ENCODE measurements at places on chromosomes 6 and 20.

DNA sequence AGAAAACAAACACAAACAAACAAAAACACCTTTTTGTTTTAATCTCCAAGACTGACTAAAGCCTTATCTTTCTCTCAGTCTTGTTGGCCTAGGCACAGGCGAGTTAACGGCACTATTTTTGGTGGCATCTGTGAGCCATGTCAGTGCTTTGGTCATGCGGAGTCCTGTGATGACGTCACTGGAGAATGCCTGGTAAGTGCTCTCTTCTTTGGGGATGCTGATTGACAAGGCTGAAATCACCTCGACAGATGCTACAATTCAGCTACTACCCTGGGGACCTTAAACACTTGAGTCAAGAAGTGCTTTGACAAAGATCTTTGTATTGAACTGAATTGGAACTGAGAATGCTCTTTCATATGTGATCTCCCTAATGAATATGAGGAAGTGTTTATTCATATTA, 384.1 kb downstream of the LAMA2 start:
- DNase-seq: no peak

GRCh38 chr6:135181333-135182070, 394 bp downstream of the MYB start:
- DNase-seq: peak; percentile 10

GRCh38 chr6:71510057-71510713, 221.6 kb downstream of the OGFRL1 start:
- no peak for DNase-seq

DNA sequence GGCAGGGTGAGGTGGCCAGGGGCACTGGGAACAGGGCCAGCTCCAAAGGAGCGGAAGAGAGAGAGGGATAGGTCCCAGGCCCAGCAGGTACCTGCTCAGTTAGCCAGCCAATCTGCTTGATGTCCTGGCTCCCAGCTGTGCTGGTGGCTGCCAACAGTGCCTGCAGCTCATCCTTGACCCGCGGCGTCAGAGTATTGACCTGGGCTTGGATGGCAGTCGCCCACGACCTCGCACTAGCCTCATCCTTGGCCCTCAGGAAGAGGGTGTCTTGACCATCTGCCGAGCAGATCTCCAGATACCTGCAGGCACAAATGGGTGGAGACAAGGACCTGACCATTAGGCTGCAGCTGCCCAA, 11.1 kb upstream of the CDK5RAP1 start:
- DNase-seq: no peak

GRCh38 chr6:7974938-7975763, 64.6 kb upstream of the TXNDC5 start:
- no peak for DNase-seq

GRCh38 chr6:150940941-150941340, 75.4 kb downstream of the MTHFD1L start:
- no peak for DNase-seq

GRCh38 chr6:18577491-18577890, 190.3 kb downstream of the RNF144B start:
- DNase-seq: no peak

DNA sequence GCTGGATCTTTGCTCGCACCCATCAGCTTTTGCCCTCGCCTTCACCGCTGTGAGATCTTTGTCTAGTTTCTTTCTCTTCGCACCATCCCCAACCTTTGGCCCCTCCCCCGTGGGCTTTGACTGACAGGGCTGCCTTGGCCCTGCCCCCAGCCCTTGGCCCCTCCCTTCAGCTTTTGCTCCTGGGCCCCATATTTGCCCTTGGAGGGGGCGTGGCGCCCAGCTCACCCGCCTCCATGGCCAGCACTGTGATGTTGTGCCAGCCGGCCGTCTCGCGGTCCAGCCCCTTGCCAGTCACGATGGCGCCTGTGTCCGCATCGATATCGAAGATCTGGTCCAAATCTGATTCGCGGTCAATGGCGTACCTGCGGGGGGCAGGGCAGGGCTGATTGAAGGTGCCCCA, 81.1 kb downstream of the CD40 start:
- peak; percentile 7 for DNase-seq

DNA sequence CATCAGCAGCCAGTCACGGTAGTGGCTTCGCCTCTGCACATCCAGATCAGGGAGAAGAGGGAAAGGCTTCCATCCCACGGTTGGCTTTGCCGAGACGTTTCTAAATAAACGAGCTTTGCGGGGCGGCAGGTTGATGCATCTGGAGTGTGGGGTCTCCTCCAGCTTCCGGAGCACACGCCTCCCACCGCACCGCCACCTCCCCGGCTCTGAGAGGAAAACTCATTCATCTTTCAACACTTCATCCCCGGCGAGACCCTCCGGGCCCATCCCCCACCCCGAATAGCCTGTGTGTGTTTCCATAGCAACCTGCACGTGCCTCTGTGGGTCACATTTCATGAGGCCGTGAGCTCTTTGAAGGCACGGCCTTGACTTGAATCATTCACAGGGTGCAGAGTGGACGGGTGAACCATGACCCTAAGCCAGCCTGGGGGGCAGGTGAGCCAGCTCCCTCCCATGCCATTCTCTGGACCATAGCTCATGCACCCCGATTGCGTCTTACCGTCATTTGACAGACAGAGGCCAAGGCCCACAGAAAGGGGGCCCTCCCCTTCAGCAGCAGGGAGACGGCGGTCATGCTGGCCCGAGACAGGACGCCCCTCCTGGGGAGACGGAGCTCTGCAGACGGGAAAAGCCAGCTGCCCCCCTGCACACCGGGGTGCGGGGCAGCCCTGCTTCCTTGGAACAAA, 16.2 kb upstream of the CHRNA4 start:
- DNase-seq: no peak

DNA sequence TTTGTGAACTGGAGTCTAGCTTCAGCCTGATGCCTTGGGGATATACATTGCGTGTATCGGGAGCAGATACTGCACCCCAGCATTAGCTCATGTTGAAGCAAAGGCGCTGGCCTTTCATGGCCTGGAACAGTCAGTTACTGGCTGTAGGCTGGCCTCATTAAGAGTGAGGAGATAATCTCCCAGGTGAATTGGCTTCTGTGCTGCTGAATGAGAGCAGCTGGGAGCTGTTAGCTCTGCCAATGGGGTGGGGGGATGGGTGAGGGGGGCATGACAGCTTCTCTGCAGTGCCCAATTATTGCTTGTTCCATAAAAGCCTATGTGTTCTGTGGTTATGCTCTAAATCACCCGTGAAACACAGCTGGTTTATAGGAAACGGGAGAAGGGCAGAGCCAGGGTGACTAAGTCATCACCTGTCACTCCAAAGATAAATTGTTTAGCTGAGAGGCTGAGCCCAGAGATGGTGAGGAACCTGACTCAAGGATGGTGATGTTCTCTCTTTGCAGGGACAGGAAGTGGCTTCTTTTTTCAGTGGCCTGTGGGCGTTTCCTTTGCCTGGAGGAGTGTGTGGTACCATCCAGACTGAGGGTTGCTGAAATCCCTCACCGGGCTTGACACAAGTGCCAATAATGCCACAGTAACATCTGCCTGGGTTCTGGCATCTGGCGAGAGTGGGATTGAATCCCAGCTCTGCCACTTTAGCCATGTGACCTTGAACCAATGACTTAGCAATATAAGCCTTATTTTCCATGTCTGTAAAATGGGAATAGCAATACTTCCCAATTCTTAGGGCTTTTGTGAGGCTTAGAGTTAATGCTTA, 170.8 kb downstream of the BCAS1 start:
- peak; percentile 87 for DNase-seq

GRCh38 chr6:33128318-33128717, 52.5 kb downstream of the HLA-DPB1 start:
- no peak for DNase-seq

DNA sequence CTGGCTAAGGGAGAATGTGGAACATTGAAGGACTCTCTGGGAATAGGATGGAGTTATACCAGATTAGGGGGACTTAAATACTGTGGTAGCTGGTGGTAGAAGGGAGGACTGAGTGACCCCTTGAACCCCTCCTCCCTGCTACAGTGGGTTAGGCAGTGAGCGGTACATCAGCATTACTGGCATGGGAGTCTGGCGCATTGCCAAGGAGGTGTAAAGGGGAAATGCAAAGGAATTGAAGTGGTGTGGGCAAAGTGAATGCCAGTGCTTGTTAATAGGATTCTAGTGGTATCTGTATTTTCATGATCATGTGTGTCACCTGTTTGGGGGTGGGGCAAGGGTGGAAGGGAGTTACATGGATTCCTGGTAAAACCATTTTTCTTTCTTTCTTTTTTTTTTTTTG, 60.1 kb downstream of the GFRA4 start:
- no peak for DNase-seq
